Effector memory CD8-positive, alpha-beta T cell (primary cell): ENCODE measurements at places on chromosomes 1 and 21.

DNA sequence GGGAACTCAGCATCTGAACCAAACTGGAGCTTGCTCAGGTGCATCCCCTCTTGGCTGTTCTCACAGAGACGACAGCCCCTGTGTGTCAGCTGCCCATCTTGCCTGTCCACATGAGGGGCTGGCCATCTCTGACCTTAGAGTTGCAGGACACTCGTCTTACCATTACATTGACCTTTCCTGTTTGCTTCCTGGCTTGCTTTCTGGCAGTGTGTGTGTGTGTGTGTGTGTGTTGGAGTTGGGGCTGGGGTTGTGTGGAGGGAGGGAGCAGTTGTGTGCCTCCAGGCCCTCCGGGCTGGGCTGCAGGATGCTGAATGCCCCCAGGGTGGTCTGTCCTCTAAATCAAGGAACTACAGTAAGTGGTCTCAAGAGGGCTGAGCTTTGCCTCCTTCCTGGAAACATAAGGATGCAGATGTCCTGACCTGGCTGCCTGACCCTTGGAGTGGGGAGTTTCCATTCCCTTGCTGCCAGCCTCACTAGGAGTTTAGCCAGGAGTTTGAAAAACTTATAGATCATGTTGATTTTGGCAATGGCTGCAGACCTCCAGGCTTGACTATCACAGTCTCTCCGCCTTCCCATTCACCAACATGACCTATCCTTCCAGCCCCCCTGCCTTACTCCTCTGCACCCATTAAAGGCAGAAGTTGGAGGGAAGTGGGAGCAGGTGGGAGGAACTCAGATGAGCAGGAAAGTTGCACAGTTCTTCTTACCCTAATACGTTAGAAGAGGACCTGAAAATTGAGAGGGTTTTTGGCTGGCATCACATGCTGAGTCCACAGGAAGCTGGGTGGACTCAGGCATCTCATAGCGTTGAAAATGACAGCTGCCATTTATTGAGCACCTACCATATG is 19.0 kb downstream of the RASSF5 start:
- DNase-seq, result no peak

DNA sequence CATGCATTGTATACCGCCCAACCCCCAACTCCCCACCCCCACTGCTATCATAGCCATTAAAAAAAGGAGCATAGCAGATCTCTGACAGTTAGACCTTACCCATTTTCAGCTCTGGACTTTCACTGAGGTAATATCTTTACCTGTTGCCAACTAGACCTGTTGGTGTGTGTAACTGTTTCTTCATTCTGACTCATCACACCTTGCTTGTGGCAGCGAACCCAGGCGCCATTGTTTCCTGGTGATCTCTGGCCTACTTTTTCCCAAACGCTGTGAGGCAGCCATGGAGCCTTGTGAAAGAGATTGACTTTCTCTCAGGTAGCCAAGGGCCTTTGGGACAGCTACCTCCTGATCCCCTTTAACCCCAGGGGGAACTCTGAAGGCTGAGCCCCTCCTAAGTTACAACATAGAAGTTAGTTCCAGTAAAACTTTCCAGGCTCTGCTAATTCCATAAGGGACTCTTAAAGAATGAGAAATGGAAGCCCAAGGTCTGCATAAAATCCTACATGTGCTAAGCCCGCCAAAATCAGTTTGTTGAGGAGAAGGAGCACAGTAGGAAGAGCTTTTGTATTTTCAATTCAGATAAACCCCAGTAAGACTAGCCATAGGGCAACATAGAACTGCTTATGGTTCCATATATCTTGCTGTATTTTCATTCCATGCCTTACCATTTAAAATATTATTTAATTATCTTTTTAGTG is 196.1 kb upstream of the CAMK1G start:
- DNase-seq, result no peak

- no peak for DNase-seq
Measured at GRCh38 chr1:161954466-161954865, 69.2 kb downstream of the OLFML2B start.

DNA sequence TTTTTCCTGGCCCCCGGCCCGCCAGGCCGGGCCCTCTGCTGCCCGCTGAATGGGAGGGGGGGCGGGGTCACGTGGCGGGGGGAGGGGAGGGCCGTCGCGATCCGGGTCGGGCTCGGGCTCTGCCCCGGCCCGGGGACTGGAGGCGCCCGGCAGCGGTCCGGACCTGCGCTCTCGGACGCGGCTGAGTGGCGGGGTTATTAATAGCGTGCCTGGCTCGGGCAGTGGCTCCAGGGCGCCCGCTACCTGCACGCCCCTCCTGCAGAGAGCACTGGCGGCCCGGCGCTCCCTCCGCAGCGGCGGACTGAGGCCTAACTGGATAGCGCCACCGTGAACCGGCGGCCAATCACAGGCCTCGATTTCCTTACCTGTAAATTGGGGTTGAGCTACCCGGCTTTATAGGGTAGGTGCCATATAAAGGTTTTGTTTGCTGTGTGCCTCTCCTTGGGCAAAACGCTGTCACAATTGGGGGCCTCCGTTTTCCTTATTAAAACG is 28.1 kb downstream of the AHDC1 start:
- no peak for DNase-seq

GRCh38 chr1:61079296-61079897 is 3.0 kb upstream of the NFIA start:
- DNase-seq, result no peak

- DNase-seq, result no peak
Measured at GRCh38 chr1:211791979-211792378, 38.6 kb downstream of the LPGAT1 start.

- no peak for DNase-seq
Measured at GRCh38 chr1:204046346-204046745, 26.6 kb upstream of the SOX13 start.

- DNase-seq, result peak; percentile 50
Measured at GRCh38 chr1:51535006-51535592, 16.0 kb upstream of the EPS15 start.
